T-helper 1 cell treated with Interleukin-12 subunit alpha and Interleukin-12 subunit beta and Interleukin-4 antibody, amounts not matched to agents 30 ng/mL and 1 ng/mL, for 36 hours (primary cell): ENCODE measurements at places on chromosomes 2 and 18. TPM values are rescaled to one million over a fixed set of nuclear protein-coding genes. Genes with fewer than 3 reads are reported as not detected.

The LIPT1 gene
- total RNA-seq: 6.1 and 6.6 TPM in 2 replicates

The NT5DC4 gene
- total RNA-seq: 0.17 TPM in 1 of 2 replicates, not detected in the other

The C2orf80 gene
- total RNA-seq: not detected in 2 replicates

The MROH2A gene
- not detected in 2 replicates for total RNA-seq

The CAPN14 gene
- total RNA-seq: 0.44 and 0.68 TPM in 2 replicates

The IL37 gene
- 0.39 and 0.46 TPM in 2 replicates for total RNA-seq

The REG1B gene
- total RNA-seq: not detected in 2 replicates

The TP53I3 gene
- total RNA-seq: 0.91 and 1.1 TPM in 2 replicates

The IL1RL1 gene
- 16.0 and 16.2 TPM in 2 replicates for total RNA-seq

The NEU2 gene
- total RNA-seq: not detected in 2 replicates

The MOGAT1 gene
- total RNA-seq: not detected in 2 replicates

The TOGARAM2 gene
- 4.3 and 6.4 TPM in 2 replicates for total RNA-seq

The EIF2AK2 gene
- total RNA-seq: 79.6 and 87.9 TPM in 2 replicates

The TSHZ1 gene
- 14.9 and 15.5 TPM in 2 replicates for total RNA-seq

The DIS3L2 gene
- total RNA-seq: 41.9 and 45.6 TPM in 2 replicates

The TUBA3E gene
- not detected in 2 replicates for total RNA-seq

The RFTN2 gene
- total RNA-seq: not detected in 2 replicates

The CBLN2 gene
- total RNA-seq: not detected in 2 replicates
